ENCODE measurements at places on chromosomes 2 and 18.
A peak's percentile ranks its signal among the peaks of the same experiment; 100 is the strongest.

DNA sequence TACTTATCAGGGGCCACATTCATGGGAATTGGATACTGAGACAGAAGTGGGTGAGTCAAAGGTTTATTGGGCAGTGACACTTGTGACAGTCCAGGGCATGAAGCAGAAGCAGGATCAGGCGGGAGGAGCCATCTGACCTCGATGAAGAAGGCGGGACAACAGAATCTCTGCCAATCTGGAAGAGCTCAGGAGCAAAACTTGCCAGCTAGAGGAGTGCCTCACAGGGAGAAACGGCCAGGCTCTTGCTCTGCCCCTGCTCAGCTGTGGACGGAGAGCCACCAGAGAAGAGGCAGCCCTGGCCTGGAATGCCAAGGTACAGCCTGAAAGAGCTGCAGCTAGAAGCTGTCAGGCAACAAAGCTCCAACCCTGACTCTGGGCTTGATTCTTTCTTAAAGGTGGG, 16.9 kb downstream of the DAW1 start:
- DNase-seq: peak; percentile 29

DNA sequence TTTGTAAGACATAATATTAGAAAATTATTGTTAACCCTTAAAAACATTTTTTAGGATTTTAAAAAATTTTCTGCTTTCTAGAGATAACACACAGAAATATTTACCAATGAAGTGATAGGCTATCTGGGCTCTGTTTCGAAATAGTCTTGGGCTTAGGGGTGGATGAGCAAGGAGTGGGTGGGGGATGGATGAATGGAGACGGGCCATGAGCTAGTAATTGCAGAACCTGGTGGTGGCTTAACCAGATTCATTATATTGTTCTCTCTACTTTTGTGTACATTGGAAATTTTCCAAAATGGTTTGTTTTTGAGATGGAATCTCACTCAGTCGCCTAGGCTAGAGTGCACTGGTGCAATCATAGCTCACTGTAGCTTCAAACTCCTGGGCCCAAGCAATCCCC, 89.6 kb downstream of the TCF7L1 start:
- no peak for DNase-seq

DNA sequence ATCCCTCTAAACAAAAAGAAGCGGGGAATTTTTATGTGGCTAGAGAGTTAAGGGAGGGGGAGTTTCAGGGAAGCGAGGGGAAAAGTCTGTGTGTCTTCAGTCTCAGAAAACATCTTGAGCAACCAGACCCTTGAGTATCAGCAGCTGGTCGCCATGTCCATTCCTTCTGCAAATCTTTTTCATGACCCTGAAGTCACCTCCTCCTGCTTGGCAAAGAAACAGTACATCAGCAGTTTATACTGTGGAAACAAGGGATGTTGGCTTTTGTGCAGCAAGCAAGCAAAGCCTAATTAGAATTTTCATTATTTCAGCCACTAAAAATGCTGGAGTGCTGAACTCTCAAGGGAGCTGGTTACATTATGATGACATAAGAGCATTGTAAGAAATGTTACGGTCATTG, 187.4 kb upstream of the SLC8A1 start:
- DNase-seq: no peak

DNA sequence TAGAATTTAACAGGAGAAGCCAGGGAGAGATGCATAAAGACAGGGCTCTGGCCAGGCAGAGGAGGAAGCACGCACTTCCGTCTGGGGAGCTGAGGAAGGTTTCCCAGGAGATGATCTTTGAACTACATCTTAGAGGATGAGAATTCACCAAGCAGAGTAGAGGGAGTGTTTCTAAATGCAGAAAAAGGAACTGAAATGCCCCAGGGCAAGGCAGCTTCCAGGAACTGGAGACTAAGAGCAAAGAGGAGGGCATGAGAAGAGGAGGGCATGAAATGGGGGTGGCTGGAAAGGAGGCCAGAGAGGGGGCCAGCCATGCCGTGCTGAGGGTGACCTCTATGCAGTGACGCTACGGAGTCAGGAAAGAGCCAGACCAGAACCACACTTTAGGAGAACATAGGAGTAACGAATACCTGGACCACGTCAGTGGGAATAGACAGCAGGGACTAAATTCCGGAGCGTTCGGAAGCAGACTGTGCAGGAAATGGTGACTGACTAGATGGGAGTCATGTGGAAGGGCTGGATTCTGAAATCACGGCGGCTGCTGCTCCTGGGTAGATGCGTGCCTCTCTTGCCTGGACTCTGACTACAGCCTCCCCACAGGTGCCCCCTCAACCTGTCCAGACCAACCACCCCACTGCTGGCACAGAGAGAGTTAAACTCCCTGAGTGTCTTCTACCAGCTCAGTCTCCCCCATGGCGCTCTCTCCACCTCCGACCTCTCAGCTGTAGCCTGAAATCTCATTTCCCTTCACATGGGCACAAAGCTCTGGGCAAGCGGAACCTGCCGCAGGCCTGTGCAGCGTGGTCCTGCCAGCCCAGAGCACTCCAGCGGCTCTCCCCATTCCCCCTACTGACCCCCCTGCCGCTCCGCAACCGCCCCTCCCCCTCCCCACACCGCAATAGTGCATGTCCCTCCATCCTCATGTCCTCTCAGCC, 87.0 kb upstream of the RTN4 start:
- peak; percentile 88 for DNase-seq

GRCh38 chr2:103959174-103960128, 894.5 kb upstream of the POU3F3 start:
- DNase-seq: peak; percentile 10

DNA sequence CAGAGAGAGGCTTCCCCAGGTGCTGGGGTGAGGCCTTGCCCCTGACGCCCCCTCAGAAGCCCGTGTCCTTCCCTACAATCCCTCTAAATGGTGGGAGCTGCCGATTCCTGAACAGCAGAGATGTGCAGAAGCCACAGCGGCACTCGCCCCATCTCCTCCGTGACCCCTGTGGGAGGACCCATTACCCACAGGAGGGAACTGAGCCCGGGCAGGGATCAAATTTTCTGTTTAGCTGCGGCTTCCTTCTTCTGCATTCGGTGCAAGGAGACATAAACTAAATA, 181.2 kb upstream of the RAB6C start:
- DNase-seq: no peak

DNA sequence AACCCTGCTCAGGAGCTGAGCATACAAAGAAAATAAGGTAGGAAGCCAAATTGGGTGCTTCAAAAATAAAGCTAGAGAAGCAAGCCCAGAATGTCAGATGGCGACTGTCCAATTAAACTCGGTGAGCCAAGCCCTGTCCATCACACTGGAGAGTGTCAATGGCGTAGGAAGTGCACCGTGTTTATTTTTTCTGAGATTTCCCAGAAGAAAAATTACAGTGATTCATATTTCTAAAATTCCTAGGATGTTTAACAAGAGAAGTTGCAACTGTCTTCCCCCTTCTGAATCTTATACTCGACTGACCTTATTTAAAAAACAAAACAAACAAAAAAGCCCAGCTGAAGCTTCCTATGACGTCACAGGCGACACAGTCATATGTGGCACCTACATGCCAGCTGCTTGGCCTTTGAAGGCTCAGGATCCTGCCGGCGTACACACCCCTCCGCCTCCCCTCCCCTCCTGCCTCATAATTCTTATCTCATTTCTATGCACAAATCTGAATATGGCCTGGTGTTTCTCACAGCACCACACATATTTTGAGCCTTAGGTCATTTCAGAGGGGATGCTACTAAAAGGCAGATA, 60.8 kb downstream of the MBP start:
- peak; percentile 67 for DNase-seq

DNA sequence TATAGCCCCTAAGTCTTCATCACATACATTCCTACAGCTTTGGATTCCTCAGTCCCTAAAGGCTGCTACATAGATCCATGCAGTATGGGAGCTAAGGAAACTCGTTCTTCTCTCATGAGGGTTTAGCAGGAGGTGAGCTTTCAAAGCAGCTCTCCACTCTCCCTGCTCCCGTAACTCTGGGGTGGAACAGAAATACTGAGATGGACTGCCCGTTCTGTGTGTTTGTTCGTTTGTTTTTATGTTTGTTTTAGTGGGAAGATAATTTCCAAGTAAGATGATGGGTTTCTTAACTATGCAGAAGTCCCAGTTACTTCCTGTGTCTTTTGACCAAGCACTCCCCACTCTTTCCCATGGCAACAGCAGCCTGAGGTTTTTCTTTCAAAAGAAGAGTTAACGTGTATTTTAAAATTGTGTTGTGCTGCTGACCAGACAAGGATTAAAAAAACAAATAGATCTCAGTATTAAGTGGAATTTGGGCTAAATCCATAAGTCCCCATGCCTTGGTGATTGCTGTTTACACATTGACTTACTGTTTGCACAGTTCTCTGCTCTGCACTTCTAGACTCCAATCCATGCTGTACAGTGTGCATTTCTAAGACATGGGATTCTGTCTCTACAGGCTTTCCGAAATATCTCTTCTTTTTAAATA, 156.4 kb upstream of the SH3BP4 start:
- DNase-seq: no peak

- no peak for DNase-seq
Observed at GRCh38 chr18:77647472-77647871, 397.8 kb downstream of the GALR1 start.

DNA sequence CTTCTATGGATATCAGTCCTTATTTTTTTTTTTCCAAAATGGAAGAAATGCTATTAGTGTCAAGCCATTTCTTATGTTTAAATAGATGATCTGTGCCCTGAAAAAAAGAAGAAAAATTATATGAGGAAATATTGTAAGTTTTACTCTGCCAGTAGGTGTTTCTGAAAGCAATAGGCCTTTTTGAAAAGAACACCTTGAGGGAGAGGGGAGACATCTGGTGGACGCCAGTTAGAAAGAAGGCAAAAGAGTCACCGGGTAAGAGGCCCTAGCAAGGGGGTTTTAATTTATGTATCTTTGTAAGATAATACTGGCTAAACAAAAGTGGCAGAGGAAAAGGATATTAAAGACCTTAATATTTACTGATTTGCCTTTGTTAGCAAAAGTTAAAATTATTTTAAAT, 56.1 kb downstream of the DYNAP start:
- no peak for DNase-seq

DNA sequence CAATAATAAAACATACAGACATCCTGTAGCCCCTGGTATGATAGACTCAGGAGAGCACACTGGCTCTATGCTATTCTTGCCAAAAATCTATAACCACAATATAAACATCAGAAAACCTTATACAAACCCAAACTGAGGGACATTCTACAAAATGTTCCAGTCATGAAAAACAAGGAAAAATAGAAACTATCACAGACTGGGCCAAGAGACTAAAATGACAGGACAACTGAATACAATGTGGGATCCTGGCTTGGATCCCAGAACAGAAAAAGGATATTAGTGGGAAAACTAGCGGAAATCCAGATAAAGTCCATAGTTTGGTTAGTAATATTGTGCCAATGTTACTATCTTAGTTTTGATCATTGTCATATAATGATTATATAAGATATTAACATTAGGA, 29.6 kb upstream of the EPAS1 start:
- no peak for DNase-seq

- peak; percentile 12 for DNase-seq
Observed at GRCh38 chr2:37708146-37708545, 36.7 kb upstream of the CDC42EP3 start.

DNA sequence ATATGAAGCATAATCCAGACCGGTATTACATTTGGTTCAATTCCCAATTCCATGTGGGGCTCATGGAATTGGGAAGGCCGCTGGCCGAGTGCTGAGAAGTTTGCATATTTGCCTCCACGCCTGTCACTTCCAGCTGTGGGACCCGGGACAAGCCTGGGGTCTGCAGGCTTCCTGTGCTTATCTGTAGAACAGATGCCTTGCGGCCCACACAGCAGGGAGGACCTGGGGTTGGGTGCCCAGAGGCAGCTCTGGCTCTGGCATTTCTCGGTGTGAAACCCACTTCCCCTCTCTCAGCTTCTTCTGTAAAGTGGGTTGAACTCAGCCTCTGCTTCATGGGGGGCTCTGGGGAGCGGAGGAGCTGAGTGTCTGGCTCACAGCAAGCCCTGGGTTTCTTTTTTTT, 97.9 kb downstream of the SH3BP4 start:
- DNase-seq: no peak

DNA sequence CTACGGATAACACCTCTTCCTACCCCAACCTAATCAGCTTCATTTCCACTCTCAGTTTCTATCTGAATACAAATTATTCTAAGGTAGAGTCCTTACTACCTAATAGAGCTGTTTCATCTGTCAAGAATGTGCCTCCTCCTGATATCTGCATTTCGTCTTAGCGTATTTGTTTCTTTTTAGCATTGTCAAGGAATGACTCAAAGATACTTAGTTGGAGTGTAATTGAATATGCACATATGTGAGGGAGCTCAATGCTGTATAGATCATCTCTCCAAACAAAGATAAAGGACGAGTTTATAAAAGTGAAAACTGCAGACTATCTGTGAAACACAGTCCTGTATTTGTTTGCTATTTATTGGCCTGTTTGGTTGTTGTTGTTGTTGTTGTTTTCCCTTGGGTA, 2059.4 kb upstream of the CELF4 start:
- no peak for DNase-seq

- no peak for DNase-seq
Observed at GRCh38 chr2:97901862-97902261, 93.9 kb downstream of the TMEM131 start.

- no peak for DNase-seq
Observed at GRCh38 chr2:68913359-68913758, 39.3 kb downstream of the GKN2 start.

GRCh38 chr2:205637779-205638503, 44.4 kb upstream of the NRP2 start:
- no peak for DNase-seq

- DNase-seq: no peak
Observed at GRCh38 chr2:159996792-159997546, 65.4 kb downstream of the PLA2R1 start.

DNA sequence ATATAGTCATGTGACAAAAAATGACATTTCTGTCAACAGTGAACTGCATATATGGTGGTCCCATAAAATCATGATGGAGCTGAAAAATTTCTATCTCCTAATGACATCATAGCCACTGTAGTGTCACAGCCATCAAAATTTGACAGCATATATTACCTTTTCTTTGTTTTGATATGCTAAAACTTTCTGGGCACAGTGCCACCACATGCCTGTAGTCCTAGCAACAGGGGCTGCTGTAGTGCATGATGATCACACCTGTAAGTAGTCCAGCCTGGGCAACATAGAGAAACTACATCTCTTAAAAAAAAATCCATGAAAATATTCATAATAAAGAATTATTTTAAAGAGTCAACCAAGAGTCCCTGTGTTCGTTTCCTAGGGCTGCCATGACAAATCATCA, 155.5 kb upstream of the SERTAD2 start:
- no peak for DNase-seq

GRCh38 chr2:217055624-217056023, 195.8 kb upstream of the TNP1 start:
- DNase-seq: no peak

- no peak for DNase-seq
Observed at GRCh38 chr2:177897278-177897677, 175.3 kb downstream of the PDE11A start.

DNA sequence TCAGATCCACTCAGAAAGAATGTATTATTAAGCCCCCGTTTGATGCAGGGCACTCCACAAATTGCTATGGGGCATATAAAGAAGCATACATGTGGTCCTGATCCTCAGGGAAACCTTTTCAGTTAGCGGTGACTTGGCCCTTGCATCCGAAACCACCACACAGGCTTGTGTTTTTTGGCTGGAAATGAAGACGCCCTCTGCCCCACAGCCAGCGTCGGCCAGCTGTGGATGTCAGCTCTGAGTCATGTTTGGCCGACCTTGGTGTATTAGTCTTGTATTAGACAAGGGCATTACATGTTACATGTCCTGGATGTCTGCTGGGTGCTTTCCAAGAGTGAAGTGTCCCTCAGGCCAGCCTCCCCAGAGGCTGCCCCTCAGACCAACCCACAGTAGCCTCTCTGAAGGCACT, 107.6 kb upstream of the MAP3K20 start:
- DNase-seq: peak; percentile 64

Data from suppressor macrophage treated with lipopolysaccharide for 1 hour (primary cell).